ENCODE measurements at places on chromosomes 7 and 10. TPM values are rescaled to one million over a fixed set of nuclear protein-coding genes. Genes with fewer than 3 reads are reported as not detected.

The UNCX gene
- total RNA-seq = not detected

The FIS1 gene
- total RNA-seq = 113 TPM

The LRRC4 gene
- total RNA-seq = not detected

The CYP2C18 gene
- 0.11 TPM for total RNA-seq

The HHEX gene
- total RNA-seq = 13.1 TPM

The LBX1 gene
- not detected for total RNA-seq

The CTAGE8 gene
- total RNA-seq = not detected

The ITGA8 gene
- 0.02 TPM for total RNA-seq

The METTL27 gene
- 9.0 TPM for total RNA-seq

The ACBD7 gene
- 0.71 TPM for total RNA-seq

The LAMB4 gene
- total RNA-seq = 0.23 TPM

The TUBAL3 gene
- total RNA-seq = 0.33 TPM

The EMX2 gene
- total RNA-seq = not detected

The DYNC1I1 gene
- total RNA-seq = not detected

The TWIST1 gene
- total RNA-seq = 3.8 TPM

The LDB3 gene
- 0.06 TPM for total RNA-seq

The TFR2 gene
- total RNA-seq = 2.1 TPM

The ANKRD61 gene
- 0.22 TPM for total RNA-seq

The ELMO1 gene
- 1.6 TPM for total RNA-seq

The PHYH gene
- total RNA-seq = 31.8 TPM

The PALD1 gene
- 8.5 TPM for total RNA-seq

The DNAJB12 gene
- total RNA-seq = 27.9 TPM

The EBLN1 gene
- total RNA-seq = not detected

The TLL2 gene
- not detected for total RNA-seq

The PHKG1 gene
- 0.52 TPM for total RNA-seq

The COPS6 gene
- 180 TPM for total RNA-seq

The OPN4 gene
- not detected for total RNA-seq

The WDR86 gene
- total RNA-seq = not detected

The RGR gene
- not detected for total RNA-seq

The SRGN gene
- total RNA-seq = 68.1 TPM

The GLI3 gene
- total RNA-seq = 0.09 TPM

The MYL7 gene
- not detected for total RNA-seq

The MYO3A gene
- total RNA-seq = not detected

The HDAC9 gene
- 0.40 TPM for total RNA-seq

The SHH gene
- total RNA-seq = 2.2 TPM

The PNLIP gene
- not detected for total RNA-seq

The CDC14C gene
- not detected for total RNA-seq

The STAG3 gene
- total RNA-seq = 0.40 TPM

The CDNF gene
- 0.52 TPM for total RNA-seq

The MET gene
- 91.6 TPM for total RNA-seq

The HOXA5 gene
- 3.2 TPM for total RNA-seq

The HOXA2 gene
- total RNA-seq = 1.1 TPM

The ACTL6B gene
- not detected for total RNA-seq

The RNF133 gene
- not detected for total RNA-seq

The NUDT13 gene
- 4.2 TPM for total RNA-seq

The CEP41 gene
- 12.5 TPM for total RNA-seq

The CCL26 gene
- total RNA-seq = 6.8 TPM

The OR6V1 gene
- not detected for total RNA-seq

The PLXNA4 gene
- total RNA-seq = 0.49 TPM

The ACSM6 gene
- total RNA-seq = not detected
